Ascending aorta (tissue), 2 donors: ENCODE measurements at places on chromosomes 7 and 10.

DNA sequence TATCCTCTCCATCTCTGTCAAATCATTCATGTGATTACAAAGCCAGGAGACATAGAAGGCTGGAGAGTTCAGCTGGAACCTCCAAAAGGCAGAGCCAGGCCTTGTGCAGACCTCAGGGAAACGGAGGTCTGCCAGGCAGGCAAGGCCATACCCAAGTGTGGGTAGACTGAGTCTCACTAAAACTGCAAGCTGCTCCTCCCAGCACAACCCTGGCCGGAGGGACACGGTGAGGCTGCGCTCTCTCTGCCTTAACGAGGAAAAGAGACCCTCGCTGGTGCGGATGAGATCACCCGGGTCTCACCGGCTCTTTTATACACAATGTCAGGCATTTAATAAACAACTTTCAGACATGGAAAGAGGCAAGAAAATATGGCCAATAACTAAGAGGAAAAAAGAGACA is 66.1 kb upstream of the INPP5A start:
- DNase-seq, result no peak

- no peak for DNase-seq
Observed at GRCh38 chr10:3025026-3025683, 42.2 kb upstream of the PFKP start.

DNA sequence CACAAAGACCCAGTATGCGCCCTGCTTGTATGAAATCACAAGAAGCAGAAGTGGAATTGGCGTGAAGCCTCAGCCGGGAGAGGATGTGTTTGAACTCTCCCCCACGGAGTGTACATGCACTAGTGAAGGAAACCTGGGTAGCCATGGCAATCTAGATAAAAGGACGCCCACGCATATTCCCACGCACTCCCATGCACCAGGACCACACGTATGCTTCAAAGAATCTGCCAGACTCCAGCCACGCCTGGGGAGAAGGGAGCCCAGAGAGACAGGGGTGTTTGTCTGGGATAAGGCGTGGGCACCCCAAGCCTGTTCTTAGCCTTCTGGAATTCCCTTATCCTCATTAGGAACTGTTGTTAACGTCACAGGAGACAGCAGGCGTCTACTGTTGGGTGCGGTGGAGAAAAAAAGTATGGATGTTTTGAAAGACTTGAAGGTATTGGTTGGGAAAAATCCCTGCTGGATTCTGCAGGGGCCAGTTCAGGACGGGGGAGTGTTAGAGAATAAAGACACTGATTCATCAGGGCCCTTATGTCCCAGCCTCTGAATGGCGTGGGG is 28.9 kb upstream of the ECHDC3 start:
- no peak for DNase-seq

DNA sequence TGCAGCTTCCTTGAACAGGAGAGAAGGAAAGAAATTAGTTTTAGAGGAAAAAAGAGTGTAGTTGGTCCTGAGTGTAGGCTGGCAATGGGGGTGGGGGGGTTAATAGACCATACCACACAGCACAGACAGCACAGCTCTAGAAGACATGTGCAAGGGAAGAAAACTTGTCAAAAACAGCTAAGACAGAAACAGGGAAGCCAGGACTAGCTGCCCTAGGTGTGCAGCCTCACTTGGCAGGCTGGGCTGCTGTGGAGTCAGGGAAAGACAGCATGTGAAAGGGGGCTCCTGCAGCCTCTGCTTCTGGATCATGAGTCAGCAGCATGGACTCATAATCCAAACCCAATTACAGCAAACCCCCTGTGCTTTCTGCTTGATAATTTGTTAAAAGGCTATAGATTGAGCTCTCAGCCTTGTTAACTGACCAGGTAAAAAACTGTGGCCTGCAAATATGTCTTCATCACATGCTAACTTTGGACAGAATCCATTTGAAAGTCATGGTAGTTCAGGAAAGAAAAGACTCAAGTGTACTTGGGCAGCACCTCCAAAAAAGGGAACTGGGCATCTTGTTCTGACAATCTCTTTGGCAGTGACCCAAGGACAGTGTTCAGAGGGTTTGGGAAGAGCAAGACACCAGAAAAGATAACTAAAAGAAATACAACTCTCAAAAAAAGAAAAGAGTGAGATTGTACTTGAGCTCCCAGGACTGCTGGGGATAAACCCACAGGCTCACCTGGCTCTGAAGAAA is 142.2 kb upstream of the VWC2 start:
- DNase-seq, result no peak

- DNase-seq, result no peak
Observed at GRCh38 chr7:20858951-20859350, 72.3 kb upstream of the SP8 start.

- no peak for DNase-seq
Observed at GRCh38 chr7:124366118-124366517, 333.3 kb upstream of the TMEM229A start.

GRCh38 chr10:16901106-16901505 is 83.9 kb upstream of the RSU1 start:
- no peak for DNase-seq
